Activated CD4-positive, alpha-beta T cell treated with anti-CD3 and anti-CD28 coated beads, Interleukin-10, Interleukin-2, amounts not matched to agents 100 ng/mL and 50 ng/mL, durations not matched to agents 16 hours and 8 hours (primary cell): ENCODE measurements at places on chromosomes 16 and 17.

- no peak for DNase-seq
These were observed 62.3 kb upstream of the ZNF423 start for GRCh38 chr16:49918257-49918656.

DNA sequence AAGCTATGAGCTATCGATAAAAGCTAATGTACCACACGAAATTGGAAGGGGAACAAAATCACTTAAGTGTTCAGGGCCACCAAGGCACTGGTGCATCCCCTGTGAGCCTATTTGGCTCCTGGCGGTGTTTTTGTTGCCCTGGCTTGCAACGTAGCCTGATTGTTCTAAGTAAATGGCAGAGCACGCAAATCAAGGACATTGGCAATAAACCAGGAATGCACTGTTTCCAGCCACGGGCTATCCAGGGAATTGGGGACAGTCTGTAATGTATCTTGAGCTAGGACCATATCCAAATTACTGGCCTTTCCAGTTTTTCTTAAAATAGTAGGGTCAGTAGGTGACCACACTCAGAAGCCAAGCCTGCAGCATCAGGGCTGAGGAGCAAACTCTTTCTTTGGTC is 734.0 kb downstream of the MAF start:
- no peak for DNase-seq

DNA sequence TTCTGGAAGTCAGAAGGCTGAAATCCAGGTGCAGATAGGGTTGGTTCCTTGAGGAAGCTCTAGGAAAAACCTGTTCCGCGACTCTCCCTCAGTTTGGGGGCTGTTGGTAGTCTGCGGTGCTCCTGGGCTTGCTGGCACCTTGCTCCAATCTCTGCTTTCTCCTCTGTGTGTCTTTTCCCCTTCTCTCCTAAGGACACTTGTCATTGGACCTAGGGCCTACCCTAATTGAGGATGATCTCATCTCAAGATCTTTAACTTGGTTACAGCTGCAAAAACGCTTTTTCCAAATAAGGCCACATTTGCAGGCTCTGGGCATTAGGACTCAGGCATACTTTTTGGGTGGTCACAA is 12.9 kb upstream of the CACNG4 start:
- DNase-seq = no peak

DNA sequence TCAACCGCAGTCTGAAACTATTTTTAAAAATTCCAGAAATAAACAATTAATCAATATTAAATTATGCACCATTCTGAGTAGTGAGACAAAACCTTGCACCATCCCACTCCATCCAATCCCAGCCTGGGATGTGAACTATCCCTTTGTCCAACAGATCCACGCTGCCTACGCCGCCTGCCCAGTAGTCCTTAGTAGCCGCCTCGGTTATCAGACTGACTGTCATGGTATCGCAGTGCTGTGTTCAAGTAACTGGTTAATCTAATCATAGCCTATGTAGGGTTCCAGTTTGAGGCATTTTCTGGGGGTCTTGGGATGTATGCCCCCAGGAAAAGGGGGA is 437.7 kb downstream of the HS3ST3B1 start:
- DNase-seq = no peak

- DNase-seq = no peak
These were observed 53.6 kb downstream of the CBFA2T3 start for GRCh38 chr16:88923450-88923849.

DNA sequence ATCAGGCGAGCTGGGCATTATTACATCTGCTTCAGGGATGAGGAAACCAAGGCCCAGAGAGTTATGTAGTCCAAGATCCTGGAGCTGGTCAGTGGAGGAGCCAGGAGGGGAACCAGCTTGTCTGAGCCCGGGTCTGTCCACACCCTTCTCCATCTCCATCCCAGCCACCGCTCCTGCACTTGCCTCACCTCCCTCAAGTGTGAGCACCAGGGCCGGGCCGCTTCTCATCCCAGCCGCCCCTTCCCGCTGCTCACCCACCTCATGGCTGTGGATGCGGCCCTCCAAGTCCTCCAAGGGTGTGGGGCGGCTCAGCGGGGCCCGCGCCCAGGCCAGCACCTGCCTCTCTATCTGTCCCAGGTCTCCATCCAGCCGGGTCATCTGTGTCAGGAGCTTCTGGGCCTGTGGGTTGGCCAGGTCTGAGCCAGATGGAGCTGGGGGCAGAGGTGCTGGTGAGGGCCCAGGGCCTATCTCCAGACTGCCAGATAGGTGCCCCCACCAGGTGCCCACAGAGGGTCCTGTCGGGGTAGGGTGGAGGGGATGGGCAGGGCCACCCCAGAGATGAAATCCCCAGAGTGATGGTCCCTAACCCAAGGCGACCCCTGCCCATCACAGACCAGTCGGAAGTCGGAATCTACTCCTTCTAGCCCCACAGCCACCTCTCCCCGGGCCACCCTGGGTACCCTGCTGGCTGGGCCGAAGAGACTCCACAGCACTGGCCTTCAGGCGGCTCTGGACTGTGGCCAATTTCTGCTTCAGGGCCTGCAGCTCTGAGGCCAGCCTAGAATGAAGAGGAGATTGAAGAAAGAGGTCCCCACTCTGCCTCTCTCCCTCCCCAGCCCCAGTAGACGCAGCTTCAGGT is 9.4 kb downstream of the EVPL start:
- no peak for DNase-seq

- DNase-seq = no peak
These were observed 63.9 kb upstream of the MAF start for GRCh38 chr16:79664407-79664806.

DNA sequence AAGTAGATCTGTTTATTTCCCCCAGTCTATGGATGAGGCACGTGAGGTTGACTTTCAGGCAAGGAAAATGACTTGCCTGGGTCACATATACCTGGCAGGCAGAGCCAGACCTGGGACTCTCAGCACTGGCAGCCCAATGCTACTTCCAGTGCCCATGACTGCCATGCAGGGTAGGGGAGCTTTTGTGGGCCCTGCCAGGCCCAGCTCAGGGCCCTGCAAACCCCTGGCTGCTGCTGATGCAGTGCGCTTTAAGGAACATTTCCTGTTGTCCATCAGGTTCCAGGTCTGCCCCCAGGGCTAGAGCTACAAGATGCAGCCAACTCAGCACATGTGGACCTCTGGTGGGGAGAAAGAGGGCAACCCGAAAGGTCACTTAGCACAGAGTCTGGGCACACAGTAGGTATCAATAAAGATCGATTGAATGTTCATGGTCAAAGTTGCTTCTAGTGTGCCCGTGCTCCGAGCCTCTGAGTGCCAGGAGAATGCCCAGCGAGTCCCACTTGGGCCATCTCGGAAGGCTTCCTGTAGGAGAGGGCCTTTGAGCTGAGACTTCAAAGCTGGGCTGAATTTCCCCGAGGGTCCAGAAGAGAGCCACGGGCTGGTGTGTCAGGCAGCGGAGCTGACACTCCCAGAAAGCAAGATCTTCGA is 513 bp upstream of the TBX21 start:
- no peak for DNase-seq

DNA sequence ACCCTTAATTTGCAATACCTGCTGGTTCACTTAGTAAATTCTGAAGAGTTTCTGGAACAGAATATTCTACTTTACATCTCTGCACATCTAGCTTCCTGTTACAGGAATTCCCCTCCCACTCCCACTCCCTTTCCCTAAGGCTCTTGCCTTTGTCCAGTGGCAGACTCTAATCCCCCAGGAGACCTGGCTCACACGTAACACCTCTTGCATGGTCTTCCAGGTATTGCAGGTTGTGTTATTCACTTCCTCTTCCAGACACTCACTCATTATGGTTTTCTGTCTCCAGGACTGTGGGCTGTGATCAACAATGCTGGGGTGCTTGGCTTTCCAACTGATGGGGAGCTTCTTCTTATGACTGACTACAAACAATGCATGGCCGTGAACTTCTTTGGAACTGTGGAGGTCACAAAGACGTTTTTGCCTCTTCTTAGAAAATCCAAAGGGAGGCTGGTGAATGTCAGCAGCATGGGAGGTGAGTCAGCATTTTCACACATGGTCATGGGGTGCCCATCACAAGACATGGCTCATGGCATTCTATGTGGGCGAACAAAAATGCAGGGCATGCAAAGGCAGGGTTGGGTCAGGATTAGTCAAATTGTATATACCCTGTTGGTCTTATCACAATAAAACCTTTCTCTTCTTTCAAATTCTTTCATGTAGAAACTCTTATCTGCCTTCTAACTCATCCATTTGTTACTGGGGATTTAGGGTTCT is 35.8 kb downstream of the HSD17B2 start:
- DNase-seq = no peak

DNA sequence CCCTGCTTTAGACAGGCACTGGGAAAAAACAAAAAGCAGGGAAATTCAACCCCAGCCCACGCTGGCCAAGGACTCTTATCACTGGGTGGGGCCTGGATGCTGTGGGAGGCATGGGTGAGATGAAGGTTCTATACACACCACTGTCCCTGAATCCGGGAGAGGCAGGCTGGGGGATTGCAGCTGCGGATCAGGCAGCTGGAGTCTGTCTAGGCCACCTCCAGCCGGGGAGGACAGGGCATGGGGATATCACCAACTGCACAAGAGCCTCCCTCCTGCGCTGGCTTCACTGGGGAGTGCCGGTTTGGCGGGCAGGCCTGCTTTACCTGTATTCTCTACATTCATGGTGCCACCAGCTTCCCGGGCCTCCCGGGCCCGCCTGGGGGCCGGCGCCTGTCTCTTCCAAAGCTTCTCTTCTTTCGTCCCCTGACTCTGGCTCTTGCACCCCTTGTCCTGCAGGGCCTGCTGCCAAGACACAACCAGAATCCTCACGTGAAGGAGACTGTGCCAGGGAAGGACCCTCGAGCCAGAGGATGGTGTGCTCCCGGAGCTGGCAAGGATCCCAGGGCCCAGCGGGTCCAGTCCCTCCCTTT is 13.9 kb downstream of the KIFC3 start:
- DNase-seq = no peak

GRCh38 chr17:71613996-71614395 is 506.8 kb upstream of the SOX9 start:
- DNase-seq = no peak

GRCh38 chr16:64910356-64910755 is 211.5 kb downstream of the CDH11 start:
- no peak for DNase-seq

- DNase-seq = no peak
These were observed 117.3 kb upstream of the NOL11 start for GRCh38 chr17:67600408-67600807.

DNA sequence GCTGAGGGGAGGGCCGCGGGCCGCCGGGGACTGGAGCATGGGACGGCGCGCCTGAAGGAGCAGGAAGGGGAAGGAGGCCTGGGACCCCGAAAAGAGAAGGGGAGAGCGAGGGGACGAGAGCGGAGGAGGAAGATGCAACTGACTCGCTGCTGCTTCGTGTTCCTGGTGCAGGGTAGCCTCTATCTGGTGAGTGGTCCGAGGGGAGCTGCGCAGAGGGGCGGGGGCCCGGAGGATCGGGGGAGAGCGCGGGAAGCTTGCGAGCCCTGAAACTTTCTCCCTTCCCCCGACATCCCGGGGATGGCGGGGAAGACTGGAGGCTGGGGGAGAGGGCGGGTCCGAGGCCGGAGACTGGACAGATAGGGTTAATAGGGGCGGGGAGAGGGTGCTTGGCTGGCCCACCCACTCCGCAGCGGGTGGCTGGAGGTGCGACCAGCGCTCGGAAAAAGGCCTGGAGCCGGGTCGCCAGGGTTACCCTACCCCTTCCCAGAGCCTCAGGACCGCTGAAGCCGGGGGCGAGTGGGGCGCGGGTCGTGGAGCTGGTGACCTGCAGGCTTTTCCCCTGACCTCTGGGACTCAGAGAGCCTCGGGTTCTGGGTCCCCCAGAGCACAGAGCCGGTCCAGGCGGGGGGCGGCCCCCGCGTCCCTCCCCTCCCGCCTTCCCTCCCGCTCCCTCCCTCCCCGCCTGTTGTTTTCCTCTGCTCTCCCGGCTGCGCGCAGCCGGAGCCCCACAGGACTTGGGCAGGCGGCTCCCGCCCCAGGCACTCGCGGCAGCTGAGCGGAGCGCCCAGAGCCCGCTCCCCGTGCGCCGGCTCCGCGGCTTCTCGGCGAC is 631 bp downstream of the NXPH3 start:
- no peak for DNase-seq

DNA sequence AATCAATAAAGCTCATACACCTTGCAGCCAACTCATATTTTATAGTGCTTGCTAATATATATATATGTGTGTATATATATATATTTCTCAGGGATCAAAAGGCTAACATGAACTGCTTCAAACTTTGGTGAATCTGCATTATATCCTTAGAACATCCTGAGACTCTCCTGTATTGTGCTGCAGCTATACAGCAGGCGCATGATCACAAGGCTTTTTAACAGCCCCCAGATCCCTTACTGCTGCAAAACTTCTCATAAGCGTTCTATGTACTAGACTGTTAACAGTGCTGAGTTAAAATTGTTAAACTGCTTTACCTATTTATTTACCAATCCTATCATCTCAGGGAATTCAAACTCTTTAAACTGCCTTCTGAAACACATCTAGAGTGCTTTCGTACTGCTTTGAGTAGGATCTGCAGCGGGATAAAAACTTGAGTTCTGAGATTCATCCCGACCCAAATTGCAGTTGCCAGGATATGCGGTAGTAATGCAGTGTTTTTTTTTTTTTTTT is 1.3 kb downstream of the GPATCH8 start:
- DNase-seq = peak; percentile 18
